ENCODE measurements at places on chromosomes 1 and 21.

DNA sequence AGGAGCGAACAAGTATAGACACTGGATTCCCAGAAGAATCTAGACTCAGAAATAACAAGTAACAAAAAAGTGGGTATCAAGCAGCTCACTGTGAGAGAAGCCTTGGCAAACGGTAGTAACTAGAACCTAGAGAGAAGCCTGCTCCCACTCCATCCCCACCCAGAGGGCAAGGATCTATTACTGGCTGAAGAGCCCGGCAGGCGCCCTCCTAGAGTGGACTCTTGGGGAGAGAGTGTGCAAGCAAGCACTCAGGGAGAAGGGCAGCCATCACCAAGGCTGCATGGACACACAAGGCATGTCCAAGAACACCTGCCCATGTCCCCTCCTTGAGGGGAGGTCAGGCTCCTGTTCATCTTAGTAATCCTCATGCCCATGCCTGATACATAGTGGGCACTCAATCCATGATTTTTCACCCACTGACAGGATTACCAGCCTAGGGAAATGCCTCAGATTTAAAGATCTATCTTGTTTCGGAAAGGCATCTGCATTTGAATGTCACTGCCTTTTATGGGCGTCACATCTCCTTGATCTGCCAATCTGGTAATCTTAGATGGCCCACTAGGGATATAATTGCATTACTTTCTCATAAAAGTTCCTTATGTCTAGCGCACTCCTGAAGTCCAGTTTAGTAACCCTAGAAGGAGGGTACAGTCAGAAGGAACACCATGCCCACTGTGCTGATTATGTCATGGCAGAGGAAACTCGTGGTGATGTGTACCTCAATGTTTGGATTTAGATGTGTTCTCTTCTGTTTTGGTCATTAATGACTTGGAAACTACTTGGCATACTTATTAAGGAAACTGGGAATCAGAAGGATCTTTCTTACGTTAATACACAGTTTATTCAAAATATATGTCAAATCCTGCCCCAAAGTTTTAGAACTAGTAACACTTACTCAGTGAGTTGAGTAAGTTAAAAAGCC, 14.4 kb downstream of the CNN3 start:
- DNase-seq: no peak

DNA sequence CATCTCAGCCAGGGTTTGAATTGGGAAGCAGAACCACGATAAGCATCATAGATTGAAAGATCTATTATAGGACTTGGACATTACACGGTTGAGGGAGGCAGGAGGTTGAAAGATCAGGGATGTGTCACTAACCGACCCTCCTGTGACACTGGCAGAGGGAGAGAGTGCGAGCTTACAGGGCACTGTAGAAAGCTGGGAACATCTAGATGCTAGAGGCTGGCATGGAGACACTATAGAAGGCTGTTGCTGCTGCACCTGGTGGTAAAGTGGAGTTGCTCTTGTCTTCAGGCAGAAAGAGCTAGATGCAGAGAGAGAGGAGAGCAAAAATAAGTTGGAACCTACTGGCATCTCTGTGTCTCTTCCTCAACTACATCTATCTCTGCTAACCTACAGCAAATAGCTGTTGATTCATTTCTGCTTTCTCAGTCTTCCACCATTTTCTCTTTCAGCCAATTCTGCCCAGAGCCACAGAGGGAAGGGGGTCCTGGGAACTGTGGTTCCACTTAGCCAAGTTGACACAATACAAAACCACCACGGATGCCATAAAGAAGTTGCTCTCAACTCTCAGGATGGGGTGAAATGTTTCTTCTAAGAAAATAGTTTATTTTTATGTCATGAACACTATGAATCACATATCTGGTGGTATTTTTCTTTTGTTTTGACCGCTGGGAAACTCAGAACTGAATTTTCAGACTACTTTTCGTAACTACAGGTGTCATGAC, 155.9 kb downstream of the ZNF281 start:
- no peak for DNase-seq

GRCh38 chr1:75861831-75862230, 65.1 kb downstream of the MSH4 start:
- DNase-seq: no peak

- no peak for DNase-seq
Measured at GRCh38 chr1:207810606-207811295, 58.9 kb downstream of the CD46 start.

DNA sequence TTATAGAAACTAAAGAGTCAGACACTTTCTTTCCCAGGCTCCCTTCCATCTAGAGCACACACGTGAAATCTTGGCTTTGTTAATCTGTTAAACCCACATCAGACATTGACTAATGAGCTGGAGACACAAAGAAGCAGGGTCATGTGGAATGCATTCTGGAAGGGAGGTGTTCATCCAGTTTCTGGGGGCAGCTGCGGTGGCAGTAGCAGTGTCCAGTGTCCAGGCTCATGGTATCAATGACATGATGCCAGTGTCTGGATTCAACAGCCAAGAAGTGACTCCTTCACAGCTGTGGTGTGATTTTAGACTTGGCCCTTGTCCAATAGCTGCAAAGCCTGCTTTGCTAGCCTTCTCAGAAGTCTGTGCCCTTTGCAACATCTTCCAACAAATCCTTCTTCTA, 95.2 kb downstream of the NTPCR start:
- no peak for DNase-seq

GRCh38 chr21:42193721-42194120, 25.2 kb upstream of the ABCG1 start:
- no peak for DNase-seq

DNA sequence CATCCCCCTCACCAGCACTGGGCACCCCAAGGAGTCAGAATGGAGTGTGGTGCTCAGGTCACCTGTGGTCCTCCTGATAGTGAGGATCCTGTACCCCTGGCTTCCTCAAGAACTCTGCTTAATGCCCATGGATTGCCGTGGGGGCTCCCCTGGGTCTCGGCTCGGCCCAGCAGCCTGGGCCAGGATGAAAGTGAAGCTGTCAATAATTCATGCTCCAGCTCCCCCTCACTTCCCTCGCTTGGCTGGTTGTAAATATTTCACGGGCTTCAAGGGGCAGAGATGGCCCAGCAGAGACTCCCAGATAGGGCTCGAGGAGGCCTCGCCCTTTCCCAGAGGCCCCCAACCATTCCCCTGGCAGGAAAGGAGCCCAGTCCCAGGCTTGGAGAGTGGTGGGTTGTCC, 42.6 kb upstream of the KCNA10 start:
- DNase-seq: no peak

GRCh38 chr1:221310180-221310579, 430.9 kb downstream of the HLX start:
- no peak for DNase-seq

GRCh38 chr1:41349361-41350054, 11.7 kb upstream of the FOXO6 start:
- no peak for DNase-seq

DNA sequence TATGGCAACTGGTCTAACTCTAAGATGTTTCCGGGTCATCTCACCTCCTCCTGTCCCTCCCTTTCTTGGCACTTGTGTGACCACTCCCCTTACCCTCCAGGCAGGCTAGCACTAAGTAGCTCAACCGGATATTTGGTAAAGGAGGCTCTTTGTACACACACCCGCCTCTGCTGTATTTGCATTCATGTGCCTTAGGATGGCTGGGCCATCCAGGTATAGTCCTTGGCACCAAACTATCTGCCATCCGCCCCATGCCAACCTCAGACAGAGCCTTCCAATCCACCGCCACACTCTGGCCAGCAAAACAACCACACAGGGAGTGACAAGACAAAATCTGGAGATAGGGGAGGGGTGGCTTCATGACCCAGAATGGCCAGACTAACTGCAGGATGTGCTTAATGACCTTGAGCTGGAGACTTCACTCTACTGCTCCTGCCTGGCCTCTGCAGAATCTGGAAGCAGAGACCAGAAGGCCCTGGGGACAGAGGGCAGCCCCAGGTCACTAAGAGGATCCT, 59.5 kb downstream of the CDK18 start:
- DNase-seq: no peak

DNA sequence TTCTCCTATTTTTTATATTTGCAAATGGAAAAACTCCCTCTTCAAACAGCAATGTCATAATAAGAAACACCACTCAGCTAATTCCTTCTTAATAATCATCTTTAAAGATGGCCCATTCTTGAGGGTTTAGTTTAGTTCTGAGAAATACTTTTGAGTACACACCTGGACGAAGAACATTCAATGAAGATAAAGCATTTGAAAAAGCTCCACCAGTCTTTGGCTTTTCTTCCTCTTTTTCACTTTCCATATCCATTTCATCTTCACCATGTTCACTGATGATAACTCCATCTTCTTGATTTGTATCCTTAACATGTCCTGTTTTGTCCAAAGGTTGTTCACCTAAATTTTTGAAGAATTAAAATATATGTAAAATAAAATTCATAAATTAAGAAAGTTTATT, 7.4 kb downstream of the PAXBP1 start:
- DNase-seq: no peak

DNA sequence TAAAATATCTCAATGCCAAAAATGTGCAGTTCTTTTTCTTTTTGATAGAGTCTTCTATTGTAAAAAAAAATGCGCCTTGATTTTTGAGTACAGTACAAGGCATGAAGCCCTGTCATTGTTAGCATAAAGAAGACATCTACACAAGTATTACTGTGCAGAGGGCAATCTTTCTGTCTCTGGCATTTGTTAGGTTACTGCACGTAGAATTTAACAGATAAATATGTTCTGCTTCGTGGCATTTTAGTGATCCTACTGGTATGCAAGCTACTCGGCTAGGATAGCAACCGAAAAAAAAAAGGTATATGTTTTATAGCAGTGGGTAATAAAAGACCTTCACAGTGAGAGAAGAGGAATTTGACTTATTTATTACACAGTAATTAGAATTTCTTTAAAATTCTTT, 492.9 kb upstream of the ADGRL2 start:
- DNase-seq: no peak

DNA sequence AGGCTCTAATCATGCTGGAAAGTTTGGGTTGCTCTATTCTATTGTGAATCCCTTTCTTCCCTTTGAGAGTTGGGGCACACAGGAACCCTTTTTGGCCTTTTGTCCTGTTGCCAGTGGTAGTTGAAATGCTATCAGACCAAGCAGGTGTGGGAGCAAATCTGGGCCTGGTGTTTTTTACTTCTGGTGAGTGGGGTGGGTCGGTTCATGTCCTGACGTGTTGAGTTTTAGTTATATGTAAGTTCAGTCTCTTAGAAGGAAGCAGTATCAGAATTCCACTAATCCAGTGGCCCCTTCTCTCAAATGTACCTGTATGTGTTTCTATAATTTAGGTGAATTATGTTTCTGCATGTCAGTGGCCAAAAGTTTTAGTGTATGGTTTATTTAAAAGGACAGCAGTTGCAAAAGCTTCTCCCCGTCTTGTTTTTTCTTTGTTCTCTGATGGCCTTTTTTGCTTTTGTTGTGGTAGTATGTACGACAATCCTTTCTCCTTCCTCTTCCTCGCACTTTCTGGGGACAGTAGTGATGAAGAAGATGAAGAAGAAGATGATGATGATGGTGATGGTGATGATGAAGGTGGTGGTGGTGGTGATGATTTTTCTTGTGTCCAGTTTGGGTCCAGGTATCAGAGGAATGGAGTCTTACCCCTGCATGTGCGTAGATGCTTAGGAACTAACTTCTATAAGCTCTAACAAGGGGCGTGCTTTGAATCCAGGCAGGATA, 74.2 kb downstream of the UBE4B start:
- no peak for DNase-seq

- DNase-seq: no peak
Measured at GRCh38 chr1:33586795-33587194, 114.3 kb downstream of the ZSCAN20 start.

- DNase-seq: no peak
Measured at GRCh38 chr1:223765719-223766340, 53.5 kb downstream of the CAPN2 start.

GRCh38 chr1:5979536-5980313, 12.5 kb downstream of the NPHP4 start:
- no peak for DNase-seq

GRCh38 chr1:116983678-116984077, 17.9 kb upstream of the CD101 start:
- no peak for DNase-seq

DNA sequence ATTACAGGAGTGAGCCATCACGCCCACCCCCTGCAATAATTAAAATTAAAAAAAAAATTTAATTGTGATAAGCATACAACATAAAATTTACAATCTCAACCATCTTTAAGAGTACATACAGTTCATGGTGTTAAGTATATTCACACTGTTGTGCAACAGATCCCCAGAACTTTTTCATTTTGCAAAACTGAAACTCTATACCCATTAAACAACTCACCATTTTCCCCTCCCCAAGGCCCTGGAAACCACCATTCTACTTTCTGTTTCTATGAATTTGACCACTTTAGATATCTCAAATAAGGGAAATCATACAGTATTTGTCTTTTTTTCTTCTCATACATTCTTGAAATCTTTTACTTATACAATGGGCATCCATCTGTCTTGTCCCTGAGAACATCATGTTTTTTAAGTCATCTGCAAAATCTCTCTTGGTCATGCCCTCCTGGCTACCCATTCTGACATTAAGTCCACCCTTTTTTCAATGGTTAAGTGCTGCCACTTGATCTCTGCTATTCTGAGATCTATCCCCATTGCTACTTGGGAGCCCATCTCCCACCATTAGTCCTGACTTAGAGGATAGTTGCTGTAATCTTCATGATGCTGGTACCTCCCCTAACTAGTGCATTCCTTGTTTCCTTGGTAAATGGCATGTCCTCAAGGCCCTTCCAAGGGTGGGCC, 39.4 kb upstream of the ZFYVE9 start:
- no peak for DNase-seq

GRCh38 chr1:67722292-67722944, 37.4 kb downstream of the GADD45A start:
- no peak for DNase-seq

DNA sequence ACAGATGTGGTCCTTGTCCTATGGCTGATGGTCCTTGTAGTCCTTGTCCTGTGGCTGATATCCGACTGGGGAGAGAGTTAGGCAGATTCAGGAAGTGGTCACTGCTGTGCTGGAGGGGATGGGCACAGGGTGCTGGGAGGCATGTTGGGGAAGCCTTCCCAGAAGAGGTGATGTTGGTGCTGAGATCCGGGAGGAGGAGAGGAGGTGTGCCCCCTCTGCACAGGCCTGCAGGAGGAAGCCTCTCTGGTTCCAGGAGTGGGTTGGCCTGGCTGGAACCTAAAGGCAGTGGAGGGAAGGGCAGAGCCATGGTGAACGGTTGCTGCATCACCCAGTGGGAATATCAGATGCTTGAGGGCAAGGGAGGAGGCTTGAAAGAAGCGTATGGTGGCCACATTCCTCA, 14.7 kb downstream of the COQ8A start:
- DNase-seq: no peak

DNA sequence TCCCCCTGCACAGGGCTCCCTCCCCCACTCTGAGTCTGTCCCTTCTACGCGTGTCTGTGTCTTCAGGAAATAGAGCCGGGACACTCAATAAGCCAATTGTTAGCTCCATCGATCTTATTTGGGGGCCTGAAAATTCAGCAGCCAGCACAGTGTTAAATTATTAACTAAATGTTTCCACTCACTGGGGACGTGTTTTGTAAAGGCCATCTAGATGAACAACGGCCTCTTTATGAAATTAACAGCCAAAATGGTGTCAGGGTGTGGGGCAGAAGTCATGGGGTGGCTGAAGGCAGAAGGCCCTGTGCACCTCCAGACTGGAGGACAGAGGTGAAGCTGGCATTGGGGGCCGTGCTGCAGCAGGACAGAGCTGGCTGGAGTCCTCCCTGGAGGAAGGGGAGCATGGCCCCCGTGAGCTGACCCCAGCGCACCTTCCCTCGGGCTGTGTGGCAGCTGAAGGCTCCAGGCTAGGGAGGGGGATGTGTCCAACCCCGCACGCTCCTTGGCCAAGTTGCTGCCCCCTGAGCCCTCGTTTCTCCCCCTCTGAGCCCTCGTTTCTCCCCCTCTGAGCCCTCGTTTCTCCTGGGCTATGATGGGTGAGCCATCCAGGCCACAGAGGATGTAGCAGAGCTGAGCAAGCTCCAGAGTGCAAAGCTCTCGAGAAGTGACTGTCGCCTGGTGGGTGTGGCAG, 113.8 kb upstream of the ARHGEF16 start:
- DNase-seq: no peak
